ENCODE measurements at places on chromosomes 16 and 17.

- peak; percentile 19 for DNase-seq
These were observed 42.6 kb downstream of the CYTH1 start for GRCh38 chr17:78739331-78739931.

GRCh38 chr16:66636199-66636598 lies 31.7 kb downstream of the CMTM3 start:
- DNase-seq, result no peak

- peak; percentile 12 for DNase-seq
These were observed 15.6 kb downstream of the TLE7 start for GRCh38 chr16:71426069-71426879.

GRCh38 chr16:23062524-23062923 lies 86.7 kb downstream of the USP31 start:
- no peak for DNase-seq

Measured in astrocyte of the cerebellum (primary cell).